Esophagus squamous epithelium (tissue), 5 donors: ENCODE measurements at places on chromosomes 12 and 14.

GRCh38 chr12:7667125-7667524, 1.4 kb upstream of the APOBEC1 start:
- no peak for DNase-seq

DNA sequence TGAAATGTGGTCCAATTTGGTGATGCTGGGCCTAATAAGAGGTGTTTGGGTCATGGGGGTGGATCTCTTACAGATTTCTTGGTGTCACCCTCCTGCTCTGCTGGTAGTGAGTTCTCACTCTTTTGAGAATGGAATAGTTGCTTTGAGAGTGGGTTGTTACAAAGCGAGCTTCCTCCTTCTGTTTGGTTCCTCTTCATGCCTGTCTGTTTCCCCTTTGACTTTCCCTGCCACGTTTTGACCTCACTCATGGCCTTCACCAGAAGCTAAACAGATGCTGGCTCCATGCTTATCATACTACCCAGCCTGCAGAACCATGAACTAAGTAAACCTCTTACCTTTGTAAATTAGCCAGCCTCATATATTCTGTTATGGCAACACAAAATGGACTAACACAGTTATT, 57.7 kb upstream of the LDHB start:
- DNase-seq: no peak

DNA sequence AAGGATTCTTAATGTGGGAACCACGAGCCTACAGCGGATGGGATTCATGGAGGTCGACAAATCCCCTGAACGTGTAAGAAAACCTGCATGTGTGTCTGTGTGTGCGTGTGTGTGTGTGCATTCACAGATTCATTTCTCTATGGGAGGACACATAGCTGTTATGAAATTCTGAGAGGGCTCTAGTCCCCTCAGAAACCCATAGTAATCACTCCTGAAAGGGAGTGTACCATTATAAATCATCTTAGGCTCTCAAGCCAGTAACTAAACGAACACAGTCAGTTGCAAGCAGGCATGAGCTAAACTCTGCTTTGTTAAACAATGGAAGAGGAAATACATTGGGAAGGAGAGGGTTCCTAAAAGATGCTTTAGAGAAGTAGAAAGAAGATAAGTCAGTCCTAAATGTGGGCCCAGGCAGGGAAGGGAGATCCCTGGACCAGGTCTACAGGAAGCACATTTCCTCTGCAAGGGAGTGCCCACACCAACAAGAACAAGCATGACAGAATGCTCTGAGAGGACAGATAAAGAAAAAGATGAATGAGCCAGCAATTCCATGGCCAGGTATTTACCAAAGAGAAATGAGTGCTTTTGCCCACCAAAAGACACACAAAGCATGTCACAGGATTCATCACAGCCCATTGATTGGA, 91.3 kb downstream of the ITPR2 start:
- DNase-seq: no peak

- DNase-seq: no peak
These were observed 25.9 kb downstream of the CGRRF1 start for GRCh38 chr14:54535646-54536045.

- no peak for DNase-seq
These were observed 15.9 kb upstream of the PAWR start for GRCh38 chr12:79706676-79707075.

GRCh38 chr12:131355361-131356245, 355.3 kb upstream of the SFSWAP start:
- DNase-seq: no peak

GRCh38 chr12:112091563-112091962, 17.0 kb downstream of the NAA25 start:
- no peak for DNase-seq

GRCh38 chr12:62466018-62466593, 520 bp upstream of the MON2 start:
- DNase-seq: no peak

- DNase-seq: no peak
These were observed 3.6 kb upstream of the SLC7A8 start for GRCh38 chr14:23186913-23187654.

DNA sequence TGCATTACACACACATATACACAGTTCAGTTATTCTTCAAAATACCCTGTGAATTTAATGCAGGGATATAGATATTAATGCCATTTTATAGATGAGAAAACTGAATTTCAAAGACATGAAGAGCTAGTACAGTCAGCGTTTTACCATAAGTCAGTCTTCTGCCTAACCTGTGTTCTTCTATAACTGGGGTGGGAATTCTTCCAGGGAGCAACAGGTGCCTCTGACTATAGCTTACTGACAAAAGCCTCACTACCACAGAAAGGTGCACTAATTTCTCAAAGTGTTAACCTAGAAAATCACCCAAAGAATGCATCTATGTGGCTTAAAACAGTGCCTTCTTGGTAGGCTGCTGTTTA, 84.4 kb downstream of the STXBP6 start:
- no peak for DNase-seq

DNA sequence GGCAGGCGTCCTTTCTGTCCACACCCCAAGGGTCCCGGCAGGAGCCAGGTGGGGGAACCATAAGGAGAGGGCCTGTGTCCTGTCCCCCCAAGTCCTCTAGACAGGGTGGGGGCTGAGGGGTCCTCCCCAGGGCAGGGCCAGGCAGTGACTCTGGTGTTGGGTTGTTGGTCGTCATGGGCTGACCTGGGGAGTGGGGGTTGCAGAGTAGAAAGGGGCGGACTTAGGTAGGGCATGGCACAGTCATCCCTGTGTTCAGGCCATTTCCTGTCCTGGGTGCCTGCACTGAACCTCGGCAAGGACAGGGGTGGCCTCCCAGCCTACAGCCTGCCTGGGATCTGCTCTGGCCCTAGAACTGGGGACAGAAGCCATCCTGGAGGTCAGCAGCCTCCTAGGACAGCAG, 356.2 kb downstream of the TMEM121 start:
- DNase-seq: no peak

GRCh38 chr14:81042438-81042837, 87.0 kb downstream of the TSHR start:
- DNase-seq: no peak

DNA sequence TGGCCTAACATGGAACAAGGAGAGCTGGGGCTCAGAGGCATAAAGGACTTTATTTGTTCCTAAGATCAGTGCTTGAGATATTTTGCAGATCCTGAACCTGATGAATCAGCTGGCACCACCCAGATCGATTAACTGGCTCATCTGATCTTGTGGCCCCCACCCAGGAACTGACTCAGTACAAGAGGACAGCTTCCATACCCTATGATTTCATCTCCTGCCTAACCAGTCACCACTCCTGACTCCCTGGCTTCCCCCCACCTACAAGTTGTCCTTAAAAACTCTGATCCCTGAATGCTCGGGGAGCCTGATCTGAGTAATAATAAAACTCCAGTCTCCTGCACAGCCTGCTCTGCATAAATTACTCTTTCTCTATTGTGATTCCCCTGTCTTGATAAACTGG, 5.1 kb downstream of the C12orf56 start:
- no peak for DNase-seq

GRCh38 chr12:89200217-89200616, 152.1 kb downstream of the DUSP6 start:
- DNase-seq: no peak

DNA sequence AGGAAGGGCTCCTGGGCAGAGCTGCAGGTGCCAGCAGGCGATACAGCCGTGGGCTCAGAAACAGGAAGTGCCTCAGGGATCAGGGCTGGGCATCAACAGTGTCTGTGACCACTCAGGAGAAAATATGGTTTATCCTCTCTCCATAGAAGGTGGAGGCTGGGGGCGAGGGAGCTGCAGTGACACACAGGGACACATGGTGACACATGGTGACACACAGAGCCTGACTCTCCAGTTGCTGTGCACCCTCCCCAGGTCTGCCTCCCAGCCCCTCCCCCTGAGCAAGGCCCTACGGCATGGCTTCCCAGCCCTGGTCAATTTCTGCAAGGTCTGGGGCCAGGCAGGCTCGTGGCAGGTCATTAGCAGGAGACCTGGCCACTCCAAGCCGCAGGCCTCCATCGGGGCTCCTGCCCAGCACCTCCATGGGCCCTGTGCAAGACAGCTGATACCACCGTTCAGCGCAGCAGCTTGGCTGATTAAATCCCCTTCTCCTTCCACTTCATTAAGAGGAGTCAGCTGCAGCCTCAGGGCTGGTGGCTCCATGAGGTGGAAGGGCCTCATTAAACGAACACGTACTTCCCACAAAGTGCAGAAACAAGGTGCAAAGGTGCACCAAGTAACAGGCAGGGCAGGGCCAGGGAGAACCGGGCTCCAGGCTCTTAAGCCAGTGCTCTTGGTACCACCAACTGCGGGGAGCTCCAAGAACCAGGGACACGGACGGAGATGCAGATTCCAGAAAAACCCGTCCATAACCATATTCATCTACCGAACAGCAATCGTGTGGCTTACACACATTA, 60.7 kb downstream of the CCNK start:
- DNase-seq: no peak

DNA sequence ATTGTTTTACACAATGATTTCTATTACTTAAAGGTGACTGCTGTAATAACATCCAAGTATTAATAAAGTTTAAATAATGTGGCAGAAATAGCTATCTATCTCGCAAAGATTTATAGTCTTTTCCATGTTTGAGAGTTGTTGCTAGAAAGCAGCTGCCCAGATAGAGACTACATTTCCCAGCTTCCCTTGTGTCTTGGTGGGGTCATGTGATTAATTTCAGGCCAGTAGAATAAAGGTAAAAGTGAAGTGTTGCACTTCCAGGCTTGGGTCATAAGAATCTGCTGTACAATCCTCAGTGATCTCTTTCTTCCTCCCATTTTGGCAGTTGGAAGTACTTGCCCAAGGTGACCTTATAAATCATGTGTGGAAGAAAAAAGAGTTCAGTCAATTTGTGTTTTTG, 449.7 kb upstream of the USP15 start:
- DNase-seq: no peak

DNA sequence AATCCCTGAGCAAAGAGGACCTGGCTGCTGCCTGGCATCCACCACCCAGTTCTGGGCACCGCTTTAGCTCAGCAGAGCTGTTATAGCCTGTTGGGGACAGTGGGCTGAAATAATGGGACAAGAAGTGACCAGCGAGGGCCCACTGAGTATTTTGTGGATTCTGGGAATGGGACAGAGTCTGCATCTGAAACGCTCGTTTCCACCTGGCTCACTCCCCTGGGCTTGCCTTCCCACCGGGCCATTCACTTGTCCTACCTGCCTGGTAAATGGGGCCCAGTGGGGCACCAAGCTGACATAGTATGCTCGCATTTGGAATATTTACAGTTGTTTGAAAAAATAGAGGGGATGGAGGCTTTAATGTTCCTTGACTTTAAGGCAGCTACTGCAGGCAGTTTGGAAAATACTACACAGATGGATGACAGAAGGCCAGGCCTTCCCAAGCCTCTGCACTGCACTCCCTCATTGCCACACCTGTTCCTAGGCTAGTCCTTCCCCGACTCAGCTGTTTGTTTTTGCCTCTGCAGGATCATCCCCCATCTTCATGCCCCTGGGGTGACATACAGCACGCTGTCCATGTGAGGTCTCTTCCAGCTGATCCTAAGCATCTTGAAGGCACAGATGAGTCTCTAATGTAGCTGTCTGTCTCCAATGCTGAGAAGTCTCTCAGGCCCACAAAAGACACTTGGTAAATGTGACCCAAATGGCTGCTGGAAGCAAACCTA, 61.3 kb upstream of the DICER1 start:
- no peak for DNase-seq

GRCh38 chr12:118035190-118036041, 18.9 kb downstream of the RFC5 start:
- no peak for DNase-seq
